Activated CD4-positive, CD25-positive, alpha-beta regulatory T cell treated with anti-CD3 and anti-CD28 coated beads, Interleukin-2, amount 50 U/mL, for 16 hours (primary cell): ENCODE measurements at places on chromosomes 2 and 18.

- no peak for DNase-seq
Observed at GRCh38 chr2:131022731-131023130, 70.5 kb downstream of the FAM168B start.

- DNase-seq = no peak
Observed at GRCh38 chr18:25881149-25881548, 209.3 kb downstream of the SS18 start.

DNA sequence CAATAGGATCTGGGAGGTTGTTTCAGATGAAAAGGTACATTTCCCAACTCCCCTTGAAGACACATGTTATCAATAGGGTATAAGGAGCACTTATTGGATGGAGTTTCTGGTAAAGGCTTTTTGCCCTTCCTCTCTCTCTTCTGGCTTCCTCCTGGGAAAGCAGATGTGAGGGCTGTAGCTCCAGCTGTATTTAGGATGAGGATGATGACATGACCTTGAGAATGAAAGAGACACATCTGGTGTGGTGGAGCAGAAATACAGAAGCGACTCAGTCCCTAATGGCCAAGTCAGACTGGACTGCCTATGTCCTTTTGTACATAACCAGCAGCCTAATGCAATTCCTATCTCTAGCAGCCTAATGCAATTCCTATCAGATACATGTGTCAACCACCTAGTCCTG, 100.9 kb upstream of the NXPH2 start:
- no peak for DNase-seq

DNA sequence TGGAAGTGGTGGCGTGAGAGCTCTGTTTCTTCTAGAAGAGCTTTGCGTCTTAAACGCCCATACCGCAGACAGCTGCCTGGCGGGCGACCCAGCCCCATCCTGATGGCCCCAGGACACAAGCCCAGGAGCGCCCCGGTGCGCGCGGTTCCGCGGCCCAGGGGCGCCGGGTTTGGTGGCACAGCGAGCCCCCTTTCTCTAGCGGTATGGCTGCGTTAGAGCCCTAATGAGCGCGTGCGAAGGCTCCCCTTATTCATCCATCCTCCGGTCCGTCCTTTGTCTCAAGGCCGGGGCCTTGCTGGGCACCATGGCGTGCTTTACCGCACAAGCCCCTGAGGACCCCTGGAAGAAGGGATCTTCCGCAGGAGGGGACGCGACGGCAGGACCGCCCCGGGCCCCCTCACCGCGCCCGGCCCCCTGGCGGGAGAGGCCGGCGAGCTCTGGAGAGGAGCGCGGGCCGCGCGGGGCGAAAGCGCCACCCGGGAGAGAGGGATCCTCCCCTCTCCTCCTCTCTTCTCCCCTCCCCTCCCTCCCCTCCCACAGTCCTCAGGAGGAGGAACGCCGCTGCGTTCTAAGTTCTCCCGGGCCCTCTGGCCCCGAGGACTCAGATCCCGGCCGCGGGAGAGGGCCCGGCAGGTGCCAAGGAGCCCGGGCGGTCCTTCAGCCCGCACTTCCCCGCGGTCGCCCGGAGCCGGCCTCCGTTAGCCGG, 626 bp upstream of the SLC1A4 start:
- DNase-seq = peak; percentile 31

DNA sequence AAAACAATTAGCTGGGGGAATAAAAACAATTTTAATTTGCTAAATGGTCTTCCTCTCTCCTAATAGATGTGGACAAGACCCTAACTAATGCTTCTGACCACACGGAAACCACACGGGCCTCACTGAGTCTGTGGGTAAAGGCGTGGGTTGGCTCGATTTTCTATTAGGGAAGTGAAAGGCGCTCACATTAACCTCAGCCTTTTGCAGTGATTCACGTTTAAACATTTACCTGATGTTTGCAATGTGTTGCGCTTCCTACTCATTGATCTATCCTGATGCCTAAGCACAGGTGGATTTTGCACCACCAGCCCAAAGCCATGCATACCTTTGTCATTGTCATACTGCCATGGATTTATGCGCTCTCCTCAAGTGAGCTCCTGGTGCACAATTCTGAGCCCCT, 35.6 kb upstream of the NRP2 start:
- DNase-seq = no peak

GRCh38 chr2:183059561-183059960, 19.0 kb upstream of the DUSP19 start:
- DNase-seq = no peak

DNA sequence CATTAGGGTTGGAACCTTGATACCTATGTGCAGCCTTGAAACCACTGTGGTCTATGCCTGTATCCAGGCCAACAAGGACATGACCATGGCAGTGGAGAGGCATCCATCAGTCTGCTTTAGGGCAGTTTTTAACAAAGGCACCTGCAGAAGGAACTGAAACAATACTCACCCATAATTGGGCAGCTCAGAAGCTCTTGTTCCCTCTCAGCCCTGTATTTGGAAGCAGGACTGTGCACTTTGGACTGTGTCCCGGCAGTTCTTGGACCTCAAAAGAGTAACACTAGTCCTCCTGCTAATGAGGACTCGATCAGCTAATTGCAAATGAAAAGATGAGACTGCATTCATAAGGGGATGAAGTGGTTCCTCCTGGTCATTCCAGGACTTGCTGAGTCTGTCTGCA, 500.2 kb upstream of the TNP1 start:
- DNase-seq = no peak

- DNase-seq = no peak
Observed at GRCh38 chr2:45024600-45025291, 15.5 kb upstream of the SIX2 start.

- no peak for DNase-seq
Observed at GRCh38 chr2:228602288-228602687, 420.8 kb upstream of the SPHKAP start.

- no peak for DNase-seq
Observed at GRCh38 chr18:7889515-7889914, 322.4 kb downstream of the PTPRM start.

- DNase-seq = no peak
Observed at GRCh38 chr2:65656160-65656718, 223.8 kb upstream of the SPRED2 start.

- DNase-seq = no peak
Observed at GRCh38 chr2:158043181-158043948, 58.3 kb upstream of the UPP2 start.

DNA sequence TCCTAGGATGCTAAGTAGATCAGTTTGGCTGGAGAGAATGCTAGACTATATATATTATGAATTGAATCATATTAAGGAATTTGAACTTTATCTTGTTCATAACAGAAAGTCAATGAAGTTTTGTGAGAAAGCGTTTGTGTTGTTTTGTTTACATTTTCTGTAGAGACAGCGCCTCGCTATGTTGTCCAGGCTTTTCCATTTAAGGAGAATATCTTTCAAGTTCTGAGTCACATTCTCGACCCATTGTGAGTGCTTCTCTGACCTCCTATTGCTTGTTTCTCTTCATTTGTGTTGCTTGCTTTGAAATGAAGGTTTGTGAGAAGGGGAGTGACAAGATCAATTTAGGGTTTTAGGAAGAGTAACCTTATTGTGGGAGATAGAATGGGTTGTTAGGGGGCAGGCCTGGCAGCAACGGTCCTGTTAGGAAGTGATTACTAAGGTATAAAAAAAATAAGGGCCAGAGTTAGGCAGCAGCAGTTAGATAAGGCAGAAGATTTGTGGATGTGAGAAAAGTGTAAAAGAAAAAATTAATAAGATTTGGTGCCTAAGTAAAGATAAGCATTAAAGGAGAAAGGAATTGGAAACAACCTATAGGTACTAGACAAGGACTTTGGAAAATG, 47.6 kb upstream of the ACVR1 start:
- DNase-seq = no peak

GRCh38 chr2:215754546-215754945, 258.8 kb downstream of the MREG start:
- DNase-seq = no peak

DNA sequence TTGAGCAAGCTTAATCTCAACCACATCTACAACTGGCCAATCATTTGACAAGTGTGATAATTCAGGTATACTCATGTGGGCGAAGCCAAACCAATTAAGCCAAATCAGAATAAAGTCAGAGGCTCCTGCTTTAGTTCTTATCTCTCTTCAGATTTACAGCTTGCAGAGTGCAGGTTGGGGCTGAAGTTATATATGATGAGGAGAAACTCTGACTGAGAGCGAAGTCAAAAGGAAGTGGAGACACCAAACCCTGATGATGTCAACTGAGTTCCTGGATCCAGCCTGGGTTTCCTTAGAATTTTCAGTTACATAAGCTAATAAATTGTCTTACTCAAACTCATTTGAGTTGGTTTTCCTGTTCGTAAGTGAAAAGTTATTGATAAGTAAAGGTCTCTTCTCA, 73.9 kb downstream of the ASXL2 start:
- DNase-seq = no peak

GRCh38 chr2:241815477-241816430, 6.8 kb downstream of the NEU4 start:
- DNase-seq = no peak

- no peak for DNase-seq
Observed at GRCh38 chr18:62024983-62025382, 132.2 kb upstream of the RNF152 start.

DNA sequence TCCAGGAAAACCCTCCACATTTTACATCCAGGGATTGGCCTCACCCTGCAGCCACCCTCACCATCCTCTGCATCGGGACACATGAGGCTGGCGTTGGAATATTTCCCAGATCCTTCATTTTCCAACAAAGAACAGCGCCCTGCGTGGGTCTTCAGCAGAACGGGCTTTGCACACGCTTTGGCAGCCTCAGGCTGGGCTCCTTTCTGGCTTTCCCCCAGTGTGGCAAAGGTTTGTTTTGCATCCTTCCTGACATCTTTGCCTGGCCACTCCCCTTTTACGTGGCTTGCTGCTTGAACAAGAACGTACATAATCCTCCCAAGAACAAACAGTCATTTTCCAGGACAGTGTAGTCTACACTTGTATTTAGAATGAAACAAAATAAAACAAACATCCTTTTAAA, 25.6 kb upstream of the GREB1 start:
- DNase-seq = no peak

DNA sequence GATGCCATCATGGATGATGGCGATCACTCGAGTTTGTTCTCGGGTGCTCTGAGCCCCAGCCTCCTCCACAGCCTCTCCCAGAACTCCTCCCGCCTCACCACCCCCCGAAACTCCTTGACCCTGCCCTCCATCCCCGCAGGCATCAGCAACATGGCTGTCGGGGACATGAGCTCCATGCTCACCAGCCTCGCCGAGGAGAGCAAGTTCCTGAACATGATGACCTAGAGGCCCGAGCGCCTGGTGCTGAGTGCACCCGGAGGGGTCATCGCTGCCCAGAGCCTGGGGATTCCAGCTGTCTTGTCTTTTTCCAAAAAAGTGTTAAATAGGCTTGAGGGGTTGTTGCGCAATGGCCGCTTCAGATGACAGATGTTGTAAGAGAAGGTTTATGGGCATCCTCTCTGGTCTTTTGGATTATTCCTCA, 254.8 kb downstream of the GLI2 start:
- no peak for DNase-seq

DNA sequence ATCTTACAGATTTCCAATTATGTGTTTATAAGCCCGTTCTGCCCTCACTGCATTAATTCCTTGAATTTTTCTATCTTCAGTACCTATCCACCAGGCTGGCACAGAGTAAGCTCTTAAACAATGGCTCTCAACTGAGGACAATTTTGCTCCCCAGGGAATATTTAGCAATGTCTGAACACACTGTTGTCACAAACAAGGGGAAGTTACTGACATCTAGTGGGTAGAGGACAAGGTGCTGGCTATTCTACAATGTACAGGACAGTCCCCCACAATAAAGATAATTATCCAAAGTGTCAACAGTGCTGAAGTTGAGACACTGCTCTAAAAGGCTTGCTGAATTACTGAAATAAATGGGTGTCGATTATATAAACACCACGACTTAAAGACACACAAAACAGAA, 5.0 kb downstream of the NDUFS1 start:
- no peak for DNase-seq

DNA sequence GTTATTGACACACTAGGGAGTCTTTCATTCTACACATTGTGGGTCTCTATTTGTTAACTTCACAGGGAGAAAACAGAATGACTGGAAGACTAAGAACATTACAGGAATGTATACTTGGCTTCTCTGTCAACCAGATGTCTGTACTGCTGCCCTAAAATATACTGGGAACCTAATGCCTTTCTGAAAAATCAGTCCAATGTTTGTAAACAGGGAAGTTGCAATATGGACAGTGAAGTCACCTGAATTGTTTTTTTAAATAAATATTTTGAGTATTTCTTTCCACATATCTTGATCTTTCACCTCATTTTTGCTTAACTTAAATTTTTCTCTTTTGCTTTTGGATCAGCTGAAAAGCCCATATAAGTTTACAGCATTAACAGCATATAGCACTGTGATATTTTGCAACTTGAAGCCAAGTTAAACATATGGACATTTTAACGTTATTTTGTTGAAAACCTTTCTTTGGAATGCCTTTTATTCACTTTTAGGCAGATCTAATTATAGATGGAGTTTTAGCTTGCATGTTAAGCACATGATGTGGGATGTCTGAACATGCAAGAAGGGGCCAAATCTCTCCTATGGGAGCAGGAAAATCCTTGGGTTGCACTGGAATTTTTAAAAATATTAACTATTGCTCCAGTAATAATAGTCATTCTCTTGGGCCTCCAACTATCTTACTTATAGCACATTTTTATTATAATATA, 137.7 kb upstream of the TWIST2 start:
- DNase-seq = no peak

DNA sequence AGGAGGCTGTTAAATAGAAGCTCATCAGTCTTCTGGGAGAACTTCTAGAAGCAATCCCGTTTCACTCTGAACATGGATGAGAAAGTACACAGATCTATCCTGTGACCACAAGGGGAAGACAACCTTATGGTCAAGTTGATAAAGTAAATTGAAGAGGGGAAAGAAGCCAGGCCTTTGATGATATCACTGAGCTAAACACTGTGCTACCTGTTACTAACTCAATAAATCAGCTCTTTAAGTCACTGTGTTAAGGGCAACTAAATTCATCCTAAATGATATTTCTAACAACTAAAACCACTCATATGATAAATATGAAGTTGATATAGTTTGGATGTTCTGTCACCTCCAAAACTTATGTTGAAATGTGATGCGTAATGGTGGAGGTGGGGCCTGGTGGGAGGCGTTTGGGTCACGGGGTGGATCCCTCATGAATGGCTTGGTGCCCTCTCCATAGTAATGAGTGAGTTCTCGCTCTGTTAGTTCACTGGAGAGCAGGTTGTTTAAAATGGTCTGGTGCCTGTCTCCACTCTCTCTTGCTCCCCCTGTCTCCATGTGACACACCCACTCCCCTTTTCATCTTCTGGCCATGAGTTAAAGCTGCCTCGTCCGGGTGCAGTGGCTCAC, 23.6 kb downstream of the OLA1 start:
- DNase-seq = no peak

DNA sequence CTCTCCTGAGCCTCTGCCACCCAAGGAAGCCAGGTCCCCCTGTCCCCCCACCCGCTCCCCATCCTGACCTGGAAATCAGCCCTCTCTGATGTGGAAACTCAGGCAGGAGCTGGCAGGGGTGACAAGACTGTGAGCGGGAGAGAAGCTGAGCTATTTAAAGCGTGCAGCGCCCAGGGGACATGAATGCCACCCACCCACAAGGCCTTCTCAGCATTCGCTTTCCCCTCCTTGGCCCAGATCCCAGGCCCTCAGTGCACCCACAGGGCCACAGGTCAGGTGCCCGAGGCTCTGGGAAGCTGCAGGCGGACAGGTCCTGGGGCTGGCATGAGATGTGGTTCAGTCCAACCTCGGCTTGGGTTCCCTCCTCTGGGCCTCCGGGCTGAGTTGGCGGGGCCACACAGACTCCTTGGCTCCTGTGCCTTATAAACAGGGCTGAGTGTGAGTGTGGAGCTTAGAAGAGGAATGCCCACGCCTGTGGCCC, 168.3 kb downstream of the SMAD7 start:
- DNase-seq = no peak

GRCh38 chr2:202074324-202074723, 1.3 kb downstream of the KIAA2012 start:
- DNase-seq = no peak
